ENCODE measurements at places on chromosomes 5 and 9.
A peak's percentile ranks its signal among the peaks of the same experiment; 100 is the strongest.

GRCh38 chr9:21761309-21761901 is 41.0 kb upstream of the MTAP start:
- peak; percentile 83 for DNase-seq

DNA sequence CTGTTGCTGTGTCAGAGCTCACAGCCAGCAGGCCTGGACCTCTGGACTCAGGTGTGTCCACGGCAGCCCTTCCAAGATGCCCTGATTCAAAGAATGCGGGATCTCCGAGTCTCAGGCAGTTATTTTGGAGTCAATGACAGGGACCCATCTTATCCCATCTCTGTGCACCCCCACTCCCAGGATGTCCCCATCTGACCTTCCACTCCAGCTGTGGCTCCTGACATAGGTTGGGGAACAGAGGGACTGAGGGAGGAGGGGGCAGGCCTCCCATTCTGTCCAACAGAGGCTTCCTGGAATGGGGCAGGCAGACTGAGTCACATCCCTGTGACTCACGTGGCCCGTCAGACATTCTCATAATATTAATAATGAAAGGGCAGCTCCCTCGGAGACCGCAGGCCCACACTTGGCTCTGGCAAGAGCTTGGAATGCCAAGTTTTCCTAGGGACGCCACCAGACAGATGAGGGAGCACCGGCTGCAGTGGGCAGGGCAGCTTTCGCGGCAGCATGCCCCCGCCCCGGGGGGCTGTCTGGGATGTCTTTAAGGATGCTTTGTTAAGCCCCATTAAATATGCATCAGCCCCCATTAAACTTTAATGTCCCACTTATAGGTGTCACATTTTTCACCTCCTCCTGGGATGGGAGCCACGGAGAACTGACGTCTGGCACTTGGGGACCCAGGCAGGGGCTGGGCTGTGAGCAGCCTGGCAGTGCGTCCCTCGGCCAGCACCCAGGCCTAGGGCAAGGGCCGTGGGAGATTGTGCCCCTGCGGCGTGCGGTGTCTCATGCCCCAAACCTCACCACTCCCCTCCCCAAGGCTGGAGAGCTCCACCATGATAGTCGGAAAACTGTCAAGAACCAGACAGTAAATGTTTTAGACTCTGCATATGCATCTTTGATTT is 23.6 kb upstream of the FIBCD1 start:
- DNase-seq, result no peak

DNA sequence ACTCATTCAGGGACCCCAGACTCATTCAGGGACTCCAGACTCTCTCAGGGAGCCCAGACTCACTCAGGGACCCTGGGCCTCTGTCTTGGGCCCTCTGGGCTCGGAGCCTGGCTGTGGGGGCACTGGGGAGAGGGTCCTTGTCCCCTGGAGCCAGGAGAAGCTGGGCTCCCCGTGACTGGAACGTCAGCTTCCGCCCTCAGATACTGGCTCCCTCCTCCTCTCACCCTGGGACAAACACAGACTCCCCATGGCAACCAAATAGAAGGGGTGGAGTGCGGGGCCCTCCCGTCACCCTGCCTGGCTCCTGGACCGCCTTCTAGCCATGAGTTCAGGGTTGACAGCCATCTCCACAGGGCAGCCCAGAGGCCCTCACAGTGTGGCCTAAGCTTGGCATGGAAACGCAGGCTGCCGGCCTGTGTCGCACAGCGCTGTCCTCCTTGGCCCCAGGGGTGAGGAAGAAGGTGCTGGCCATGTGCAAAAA is 27.6 kb downstream of the ZDHHC11B start:
- DNase-seq, result no peak

DNA sequence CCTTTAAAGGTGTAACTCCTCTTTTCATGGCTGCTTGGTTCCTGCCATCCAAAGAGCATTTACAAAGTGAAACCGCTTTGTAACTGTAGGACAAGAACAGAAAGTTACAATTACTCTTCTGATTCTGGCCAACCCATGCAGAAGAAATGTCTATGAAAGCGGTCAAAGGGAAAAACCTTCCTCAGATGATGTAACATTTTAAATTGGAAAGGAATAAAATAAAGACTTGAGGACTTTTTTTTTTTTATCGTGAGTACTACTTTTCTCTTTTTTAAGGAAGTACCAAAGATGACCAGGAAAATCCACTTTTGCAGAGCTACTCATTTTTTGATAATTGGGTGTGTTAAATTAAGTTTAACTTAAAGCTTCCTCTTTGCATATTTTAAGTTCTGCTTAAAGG is 13.0 kb upstream of the C9orf72 start:
- DNase-seq, result no peak

- no peak for DNase-seq
These were observed 66.1 kb downstream of the CACNA1B start for GRCh38 chr9:137943655-137944054.

DNA sequence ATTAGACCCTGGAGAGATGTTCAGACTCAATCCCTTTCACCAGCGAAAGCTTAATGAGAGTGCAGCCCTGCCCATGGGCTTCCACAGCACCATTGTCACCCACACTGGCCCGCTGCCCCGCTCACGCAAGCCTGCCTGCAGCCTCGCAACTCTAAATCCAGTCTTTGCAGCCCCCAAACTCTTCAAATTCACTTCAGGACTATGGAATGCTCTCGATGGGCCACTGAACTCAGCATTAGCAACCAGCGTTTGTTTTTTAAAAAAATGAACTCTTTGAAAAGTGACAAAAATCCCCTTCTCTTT is 17.1 kb downstream of the DCANP1 start:
- no peak for DNase-seq

GRCh38 chr5:12315461-12315860 is 411.2 kb upstream of the CTNND2 start:
- DNase-seq, result no peak

DNA sequence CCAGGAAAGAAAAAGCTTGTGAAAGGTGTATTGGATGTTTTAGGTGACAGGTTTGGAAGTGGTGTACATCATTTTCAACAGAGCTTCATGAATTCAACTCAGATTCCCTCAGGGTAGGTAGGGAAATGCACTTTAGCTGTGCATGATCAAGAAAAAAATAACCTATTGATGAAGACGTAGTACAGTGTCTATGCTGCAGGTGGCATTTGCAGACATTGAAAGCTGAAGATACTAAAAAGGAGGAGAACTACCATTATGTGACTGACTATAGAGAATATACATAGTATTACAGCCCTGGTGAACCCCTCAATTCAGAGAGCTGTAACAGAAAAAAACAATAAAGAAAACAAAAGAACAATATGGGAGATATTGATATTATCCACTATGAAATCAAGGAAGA is 2344.7 kb upstream of the ACO1 start:
- DNase-seq, result no peak

Data from activated CD4-positive, alpha-beta T cell treated with anti-CD3 and anti-CD28 coated beads, Interleukin-2, amount 10 ng/mL, durations not matched to agents 24 days and 14 days (primary cell).